Immature natural killer cell (primary cell): ENCODE measurements at places on chromosomes 2 and 18. TPM values are rescaled to one million over a fixed set of nuclear protein-coding genes. Genes with fewer than 3 reads are reported as not detected.

The PKDCC gene
- not detected for polyA plus RNA-seq

The C1GALT1C1L gene
- not detected for polyA plus RNA-seq

The FRZB gene
- not detected for polyA plus RNA-seq

The HPCAL1 gene
- 64.9 TPM for polyA plus RNA-seq

- no peak for DNase-seq
Measured at GRCh38 chr18:62550746-62551145, 27.9 kb downstream of the ZCCHC2 start.

GRCh38 chr2:203846490-203847105 is 21.0 kb upstream of the CTLA4 start:
- DNase-seq = no peak

- no peak for DNase-seq
Measured at GRCh38 chr18:27235218-27235870, 50.2 kb upstream of the CHST9 start.

DNA sequence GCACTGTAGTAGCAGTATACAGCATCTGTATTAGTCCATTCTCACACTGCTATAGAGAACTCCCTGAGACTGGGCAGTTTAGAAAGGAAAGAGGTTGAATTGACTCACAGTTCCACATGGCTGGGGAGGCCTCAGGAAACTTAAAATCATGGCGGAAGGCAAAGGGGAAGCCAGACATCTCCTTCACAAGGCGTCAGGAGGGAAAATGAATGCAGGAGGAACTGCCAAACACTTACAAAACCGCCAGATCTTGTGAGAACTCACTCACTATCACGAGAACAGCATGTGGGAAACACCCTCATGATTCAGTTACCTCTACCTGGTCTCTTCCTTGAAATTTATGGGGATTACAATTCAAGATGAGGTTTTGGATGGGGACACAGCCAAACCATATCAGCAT is 25.4 kb downstream of the MAP4K4 start:
- DNase-seq = no peak

GRCh38 chr2:20414806-20415205 is 32.1 kb upstream of the RHOB start:
- no peak for DNase-seq

- no peak for DNase-seq
Measured at GRCh38 chr2:50443868-50444630, 587.9 kb downstream of the NRXN1 start.

DNA sequence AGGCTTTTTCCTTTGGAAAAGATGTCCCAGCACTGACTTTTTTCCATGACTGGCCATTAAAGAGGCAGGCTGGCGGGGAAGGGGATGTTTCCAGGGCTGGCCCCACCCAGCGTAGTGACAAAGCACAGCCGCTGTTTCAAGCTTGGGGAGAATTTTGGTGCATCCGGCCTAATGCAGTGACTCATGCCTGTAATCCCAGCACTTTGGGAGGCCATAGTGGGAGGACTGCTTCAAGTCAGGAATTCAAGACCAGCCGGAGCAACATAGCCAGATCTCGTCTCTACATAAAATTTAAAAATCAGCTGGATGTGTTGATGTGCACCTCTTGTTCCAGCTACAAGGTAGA is 78.0 kb upstream of the SH3BP4 start:
- no peak for DNase-seq
